Aorta (tissue), 5 donors: ENCODE measurements at places on chromosomes 7 and 10. TPM values are rescaled to one million over a fixed set of nuclear protein-coding genes. Genes with fewer than 3 reads are reported as not detected.

- H3K27me3 ChIP-seq: no peaks in the 10 kb centered on the region
- no peak overlapping the region for H3K27ac ChIP-seq
- H3K4me1 ChIP-seq: no peaks in the 10 kb centered on the region
- no peaks in the 10 kb centered on the region for H3K36me3 ChIP-seq
- H3K4me3 ChIP-seq: no peak overlapping the region
These were observed 83.3 kb upstream of the FAM20C start for GRCh38 chr7:109094-109493.

Gene TEX47
- total RNA-seq: not detected

GRCh38 chr10:2543142-2543886 lies 524.0 kb upstream of the PFKP start:
- no peaks in the 10 kb centered on the region for H3K36me3 ChIP-seq
- no peak for DNase-seq
- H3K27me3 ChIP-seq: no peaks in the 10 kb centered on the region
- H3K27ac ChIP-seq: no peak overlapping the region

DNA sequence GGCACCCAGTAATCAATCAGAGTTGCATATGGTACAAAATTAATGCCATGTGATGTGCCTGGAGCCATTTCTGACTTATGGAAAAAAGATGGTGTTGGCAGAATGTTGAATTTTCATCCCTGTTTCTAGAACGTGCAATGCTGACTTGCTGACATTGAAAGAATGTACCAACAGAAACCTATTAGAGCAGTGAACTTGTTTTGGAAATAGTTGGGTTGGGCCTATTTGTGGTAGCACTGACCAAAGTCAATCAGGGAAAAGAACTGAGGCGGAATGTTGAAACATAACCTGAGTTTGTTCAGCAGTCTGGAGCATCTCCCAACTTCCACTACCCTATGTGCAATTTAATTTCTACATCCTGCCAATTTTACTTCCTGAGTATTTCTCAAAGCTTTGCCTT lies 11.7 kb upstream of the KIAA1217 start:
- no peaks in the 10 kb centered on the region for H3K27me3 ChIP-seq
- H3K4me1 ChIP-seq: no peaks in the 10 kb centered on the region
- H3K4me3 ChIP-seq: no peak overlapping the region
- no peak for DNase-seq
- no peaks in the 10 kb centered on the region for H3K36me3 ChIP-seq

GRCh38 chr10:74293686-74294371 lies 142.8 kb downstream of the ADK start:
- no peaks in the 10 kb centered on the region for H3K27me3 ChIP-seq
- H3K4me1 ChIP-seq: peaks cover 2% of the 10 kb centered on the region
- H3K4me3 ChIP-seq: no peak overlapping the region
- DNase-seq: no peak

GRCh38 chr10:100346351-100346764 lies 675 bp upstream of the SCD start:
- no peaks in the 10 kb centered on the region for H3K27me3 ChIP-seq
- DNase-seq: peak; percentile 85
- peak overlapping the region; percentile 37 for H3K4me3 ChIP-seq
- H3K27ac ChIP-seq: no peak overlapping the region
- H3K36me3 ChIP-seq: no peaks in the 10 kb centered on the region
- H3K4me1 ChIP-seq: no peaks in the 10 kb centered on the region

DNA sequence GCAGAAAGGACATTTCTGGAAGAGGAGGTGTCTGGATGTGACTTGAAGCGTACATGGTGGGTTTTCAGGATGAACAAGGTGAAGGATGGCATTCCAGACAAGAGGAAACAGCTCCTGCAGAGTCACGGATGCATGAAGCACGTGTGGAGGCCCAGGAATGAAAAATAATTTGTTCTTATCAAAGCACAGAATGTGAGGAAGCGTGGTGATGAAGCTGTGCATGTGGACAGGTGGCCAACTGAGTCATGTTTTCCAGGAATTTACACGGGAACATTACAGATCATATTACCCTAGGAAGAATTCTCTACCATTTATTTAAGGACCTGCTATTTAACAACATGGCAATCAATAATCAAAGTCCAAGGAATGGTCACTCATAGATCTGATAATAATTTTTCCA lies 413.2 kb upstream of the KLF6 start:
- no peak overlapping the region for H3K4me3 ChIP-seq
- DNase-seq: no peak
- no peaks in the 10 kb centered on the region for H3K27me3 ChIP-seq
- no peaks in the 10 kb centered on the region for H3K36me3 ChIP-seq

DNA sequence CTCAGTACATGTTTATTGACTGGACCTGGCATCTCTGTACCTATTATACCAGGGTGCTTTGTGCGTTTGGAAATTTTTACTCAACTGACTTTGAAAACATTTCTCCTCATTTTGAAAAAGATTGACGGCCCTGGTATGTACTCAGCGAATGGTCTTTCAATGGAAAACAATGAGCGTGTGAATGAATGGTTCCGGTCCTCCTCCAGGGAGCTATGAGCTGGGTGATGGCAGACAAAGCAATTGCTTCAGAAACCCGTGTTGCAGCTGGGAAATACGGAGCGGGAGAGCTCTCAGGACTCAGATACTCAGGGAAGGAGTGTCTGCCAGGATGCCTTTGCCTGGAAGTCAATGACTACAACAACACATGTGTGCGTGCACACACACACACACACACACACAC lies 125.9 kb downstream of the PAXIP1 start:
- no peaks in the 10 kb centered on the region for H3K27me3 ChIP-seq
- no peak overlapping the region for H3K27ac ChIP-seq
- no peaks in the 10 kb centered on the region for H3K36me3 ChIP-seq
- no peak overlapping the region for H3K4me3 ChIP-seq

- no peak overlapping the region for H3K4me3 ChIP-seq
- no peaks in the 10 kb centered on the region for H3K27me3 ChIP-seq
- DNase-seq: peak; percentile 39
- H3K36me3 ChIP-seq: no peaks in the 10 kb centered on the region
- no peaks in the 10 kb centered on the region for H3K4me1 ChIP-seq
- H3K27ac ChIP-seq: no peak overlapping the region
These were observed 4.3 kb downstream of the TMEM273 start for GRCh38 chr10:49183596-49184542.

Gene FAM237B
- not detected for total RNA-seq

- no peaks in the 10 kb centered on the region for H3K27me3 ChIP-seq
- no peaks in the 10 kb centered on the region for H3K36me3 ChIP-seq
- H3K4me3 ChIP-seq: no peak overlapping the region
- DNase-seq: no peak
These were observed 446.6 kb upstream of the SORCS1 start for GRCh38 chr10:107611115-107611514.

Gene ELFN1
- 1.2 TPM for total RNA-seq

DNA sequence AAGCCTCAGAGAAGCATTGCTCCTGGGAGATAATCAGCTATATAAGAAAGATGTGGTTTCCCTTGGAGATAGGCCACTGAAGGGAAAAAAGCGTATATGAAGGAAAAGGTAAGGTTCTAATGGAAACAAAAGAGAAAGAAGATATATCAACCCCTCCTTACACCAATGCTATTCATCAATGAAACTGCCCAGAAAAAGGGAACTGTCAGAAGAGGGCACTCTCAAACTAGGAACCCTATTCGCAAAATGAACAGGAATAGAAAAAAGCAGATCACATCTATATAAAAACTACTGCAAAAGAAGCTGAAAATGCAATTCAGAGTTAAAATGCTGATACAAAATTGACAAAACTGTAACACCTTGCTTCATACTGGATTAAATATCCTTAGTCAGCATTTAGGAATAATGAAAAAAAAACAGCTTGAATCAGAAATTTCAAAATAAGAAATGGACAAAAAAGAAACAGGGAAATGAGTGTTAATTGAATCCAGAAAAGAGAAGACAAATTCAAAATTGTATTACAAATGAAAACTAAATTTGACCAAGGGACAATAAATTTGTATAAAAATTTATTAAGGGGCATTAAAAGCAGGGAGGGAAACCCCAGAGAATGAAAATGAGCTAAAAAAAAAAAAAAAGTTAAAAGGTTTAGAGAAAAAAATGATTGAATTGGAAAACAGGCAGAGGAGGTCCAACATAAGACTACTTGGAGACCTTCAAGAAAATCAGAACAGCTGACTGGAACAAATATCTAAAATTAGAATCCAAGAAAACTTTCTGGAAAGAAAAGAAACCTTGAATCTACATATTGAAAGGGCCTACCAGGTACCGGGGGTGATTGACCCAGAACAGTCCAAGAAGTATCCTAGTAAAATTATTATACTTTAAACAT lies 17.9 kb downstream of the NHLRC2 start:
- H3K36me3 ChIP-seq: no peaks in the 10 kb centered on the region
- DNase-seq: no peak
- H3K4me1 ChIP-seq: no peaks in the 10 kb centered on the region
- H3K4me3 ChIP-seq: no peak overlapping the region
- no peaks in the 10 kb centered on the region for H3K27me3 ChIP-seq

GRCh38 chr7:157046681-157047080 lies 36.2 kb upstream of the MNX1 start:
- H3K4me3 ChIP-seq: no peak overlapping the region
- H3K4me1 ChIP-seq: no peaks in the 10 kb centered on the region
- no peak for DNase-seq
- H3K27me3 ChIP-seq: no peaks in the 10 kb centered on the region
- no peak overlapping the region for H3K27ac ChIP-seq
- H3K36me3 ChIP-seq: no peaks in the 10 kb centered on the region
